ENCODE measurements at places on chromosomes 6 and 20.
A peak's percentile ranks its signal among the peaks of the same experiment; 100 is the strongest.

DNA sequence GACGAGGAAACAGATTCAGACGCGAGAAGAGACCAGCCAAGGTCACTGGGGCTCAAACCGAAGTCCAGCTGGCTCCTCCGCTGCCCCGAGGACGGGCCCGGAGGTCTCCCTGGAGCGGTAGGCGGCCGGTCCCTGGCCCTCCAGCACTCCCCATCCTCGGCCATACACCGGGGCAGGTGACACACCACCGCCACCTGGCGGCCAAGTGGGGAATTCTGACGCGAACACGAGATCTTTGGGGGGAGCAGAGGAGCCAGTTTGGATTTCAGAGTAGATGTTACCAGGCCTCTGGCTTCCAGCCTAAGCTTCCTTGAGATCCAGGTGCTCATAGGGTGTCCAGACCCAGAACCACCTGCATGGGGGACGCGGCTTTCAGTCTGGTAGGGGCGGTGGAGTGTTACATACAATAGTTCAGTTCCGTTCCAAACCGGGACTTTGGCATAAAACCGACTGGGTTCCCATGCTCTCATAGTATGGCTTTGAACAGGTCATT is 16.1 kb downstream of the BPIFB1 start:
- DNase-seq: peak; percentile 60

GRCh38 chr6:168288781-168289570 is 30.6 kb downstream of the DACT2 start:
- DNase-seq: no peak

GRCh38 chr6:147855803-147856482 is 347.5 kb downstream of the SAMD5 start:
- no peak for DNase-seq

DNA sequence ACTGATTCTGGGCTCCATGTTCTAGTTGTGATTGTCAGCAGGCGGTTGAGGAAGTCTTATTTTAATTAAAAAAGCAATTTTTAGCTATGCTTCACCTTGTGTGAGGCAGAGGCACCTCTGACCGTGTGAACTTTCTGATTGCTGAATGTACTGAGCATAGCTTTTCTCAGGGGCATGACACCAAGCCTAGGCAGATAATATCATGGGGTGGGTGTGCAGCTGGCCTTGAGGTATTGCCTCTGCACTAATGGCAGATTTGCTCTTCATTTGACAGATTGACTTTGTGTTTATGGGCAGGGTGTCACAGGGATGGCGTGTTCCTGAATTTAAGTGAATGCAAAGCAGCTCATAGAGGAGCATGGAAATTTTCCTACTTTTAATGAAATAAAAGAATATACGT is 19.6 kb downstream of the CTNNBL1 start:
- DNase-seq: no peak

GRCh38 chr6:35049900-35050756 is 91.0 kb downstream of the TCP11 start:
- no peak for DNase-seq

DNA sequence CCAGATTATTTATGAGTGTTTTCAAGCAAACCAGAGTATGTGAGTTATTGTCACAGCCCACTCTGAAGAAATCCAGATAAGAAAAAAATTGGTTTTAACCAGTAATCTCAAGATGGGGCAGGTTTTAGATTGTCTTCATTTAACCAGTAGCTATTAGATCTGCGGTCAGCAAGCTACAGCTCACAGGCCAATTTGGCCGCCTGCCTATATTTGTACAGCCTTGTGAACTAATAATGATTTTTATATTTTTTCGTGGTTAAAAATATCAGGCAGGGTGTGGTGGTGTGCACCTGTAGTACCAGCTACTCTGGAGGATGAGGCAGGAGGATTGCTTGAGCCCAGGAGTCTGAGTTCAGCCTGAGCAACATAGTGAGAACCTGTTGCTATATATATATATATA is 5.0 kb downstream of the FAM209B start:
- peak; percentile 10 for DNase-seq

DNA sequence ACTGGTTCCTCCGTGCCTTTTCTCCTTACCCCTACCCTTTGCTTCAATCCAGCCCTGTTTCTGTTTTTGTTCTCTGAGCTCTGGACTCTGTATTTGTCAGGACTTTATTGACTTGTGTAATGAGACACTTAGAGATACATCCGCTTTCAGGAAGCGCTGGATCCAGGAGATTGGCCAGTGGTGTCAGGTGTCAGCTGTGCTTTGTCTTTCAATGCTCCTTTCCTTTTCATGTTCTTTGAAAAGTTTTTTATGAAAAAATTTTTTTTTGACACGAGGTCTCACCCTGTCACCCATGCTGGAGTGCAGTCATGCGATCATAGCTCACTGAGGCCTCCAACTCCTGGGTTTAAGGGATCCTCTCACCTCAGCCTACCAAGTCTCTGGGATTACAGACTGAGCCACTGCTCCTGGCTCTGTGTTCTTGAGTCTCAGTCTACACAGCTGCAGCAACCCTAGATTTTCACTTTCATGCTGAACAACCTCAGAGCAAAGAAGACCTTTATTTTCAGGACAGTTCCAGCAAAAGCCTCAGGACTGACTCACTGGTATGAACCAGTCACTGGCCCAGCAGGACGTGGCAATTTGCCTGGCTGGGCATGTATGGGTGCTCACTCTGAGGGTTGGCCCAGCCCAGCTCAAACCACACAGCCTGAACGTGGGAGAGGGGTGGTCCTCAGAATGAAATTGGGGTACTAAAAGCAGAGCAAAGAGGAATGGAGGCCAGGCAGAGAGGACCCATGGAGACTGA is 108.5 kb downstream of the DHX35 start:
- DNase-seq: no peak

- no peak for DNase-seq
These were observed 156.1 kb downstream of the DLL1 start for GRCh38 chr6:170134471-170135440.

GRCh38 chr6:90397929-90398674 is 101.5 kb upstream of the BACH2 start:
- DNase-seq: peak; percentile 54

GRCh38 chr6:112010328-112010727 is 43.6 kb upstream of the CCN6 start:
- DNase-seq: no peak

DNA sequence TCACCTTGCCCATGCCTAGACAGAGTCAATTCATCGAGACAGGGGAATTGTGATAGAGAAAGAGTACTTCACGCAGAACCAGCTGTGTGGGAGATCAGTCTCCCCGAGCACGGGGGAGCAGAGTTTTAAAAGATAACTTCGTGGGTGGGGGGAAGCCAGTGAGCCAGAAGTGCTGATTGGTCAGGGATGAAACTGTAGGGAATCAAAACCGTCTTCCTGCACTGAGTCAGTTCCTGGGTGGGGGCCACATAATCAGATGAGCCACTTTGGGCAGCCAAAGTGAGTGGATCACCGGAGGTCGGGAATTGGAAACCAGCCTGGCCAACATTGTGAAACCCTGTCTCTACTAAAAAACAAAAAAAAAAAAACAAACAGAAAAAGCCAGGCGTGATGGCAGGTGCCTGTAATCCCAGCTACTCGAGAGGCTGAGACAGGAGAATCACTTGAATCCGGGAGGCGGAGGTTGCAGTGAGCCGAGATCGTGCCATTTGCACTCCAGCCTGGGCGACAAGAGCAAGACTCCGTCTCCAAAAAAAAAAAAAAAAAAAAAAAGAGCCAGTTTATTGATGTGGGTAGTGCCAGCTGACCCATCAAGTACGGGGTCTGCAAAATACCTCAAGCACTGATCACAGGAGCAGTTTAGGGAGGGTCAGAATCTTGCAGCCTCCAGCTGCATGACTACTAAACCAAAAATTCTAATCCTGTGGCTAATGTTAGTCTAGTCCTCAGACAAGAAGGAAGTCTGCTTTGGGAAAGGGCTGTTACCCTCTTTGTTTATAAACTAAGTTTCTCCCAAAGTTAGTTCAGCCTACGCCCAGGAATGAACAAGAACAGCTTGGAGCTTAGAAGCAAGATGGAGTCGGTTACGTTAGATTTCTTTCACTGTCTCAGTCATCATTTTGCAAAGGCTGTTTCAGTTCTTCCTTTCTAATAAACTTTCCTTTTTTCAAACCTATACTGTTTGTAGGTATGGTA is 3.9 kb upstream of the TRIM39 start:
- DNase-seq: no peak

GRCh38 chr6:81589465-81590313 is 162.8 kb downstream of the TENT5A start:
- peak; percentile 2 for DNase-seq

DNA sequence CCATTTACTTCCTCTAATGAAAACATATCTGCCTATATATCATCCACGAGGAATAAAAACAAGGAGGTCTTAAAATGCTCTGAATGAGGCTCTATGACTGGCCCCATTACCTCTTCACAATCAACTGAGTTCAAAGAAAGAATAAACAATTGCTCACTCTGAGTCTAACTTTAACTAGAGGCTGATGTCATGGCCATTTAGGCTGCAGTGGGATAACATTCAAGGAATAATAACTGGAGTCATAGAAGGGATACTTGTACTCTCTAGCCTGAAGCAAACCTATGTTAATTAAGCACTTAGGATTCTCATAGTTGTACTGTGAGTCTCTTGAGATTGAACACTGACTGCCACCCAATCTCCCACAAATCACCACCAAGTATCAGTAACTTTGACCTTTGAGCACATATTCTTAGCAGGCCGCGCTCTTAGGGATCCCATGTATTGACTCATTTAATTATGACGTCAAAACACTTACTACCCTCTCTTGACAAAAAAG is 70.2 kb downstream of the PERP start:
- no peak for DNase-seq

DNA sequence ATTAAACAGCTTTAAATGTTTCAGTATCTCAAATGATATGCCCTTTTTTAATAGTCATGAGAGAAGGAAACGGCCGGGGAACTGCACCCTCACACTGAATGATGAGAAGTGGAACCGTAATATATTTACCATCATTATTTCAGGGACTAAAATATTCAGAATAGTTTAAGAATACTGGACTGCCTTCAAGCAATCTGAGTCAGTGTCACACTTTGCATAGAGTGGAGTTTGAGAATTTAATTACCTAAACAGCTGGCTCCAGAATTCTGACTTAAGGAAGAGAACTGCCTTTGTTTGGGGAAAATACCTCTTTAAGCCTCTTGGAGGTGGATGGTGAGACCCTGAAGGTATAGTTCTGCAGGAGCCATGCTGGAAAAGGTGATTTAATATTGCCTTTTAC is 135.9 kb upstream of the EPHA7 start:
- DNase-seq: no peak

DNA sequence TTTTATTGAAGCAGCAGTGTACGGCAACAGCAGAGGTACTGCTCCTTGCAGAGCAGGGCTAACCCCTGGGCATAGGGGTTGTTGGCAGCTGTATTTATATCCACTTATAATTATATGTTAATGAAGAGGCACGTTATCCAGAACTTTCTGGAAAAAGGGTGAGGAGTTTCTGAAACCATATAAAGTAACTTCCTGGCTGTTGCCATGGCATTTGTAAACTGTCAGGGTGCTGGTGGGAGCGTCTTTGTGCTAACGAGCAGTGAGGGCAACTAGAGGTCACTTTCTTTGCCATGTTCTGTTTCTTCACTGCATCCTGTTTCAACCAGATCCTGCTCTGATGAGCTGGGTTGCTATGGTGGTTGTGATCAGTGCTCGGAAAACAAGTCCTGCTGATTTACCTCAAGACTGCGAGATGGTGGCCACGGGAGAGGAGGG is 11.1 kb upstream of the ARFGEF2 start:
- DNase-seq: no peak

DNA sequence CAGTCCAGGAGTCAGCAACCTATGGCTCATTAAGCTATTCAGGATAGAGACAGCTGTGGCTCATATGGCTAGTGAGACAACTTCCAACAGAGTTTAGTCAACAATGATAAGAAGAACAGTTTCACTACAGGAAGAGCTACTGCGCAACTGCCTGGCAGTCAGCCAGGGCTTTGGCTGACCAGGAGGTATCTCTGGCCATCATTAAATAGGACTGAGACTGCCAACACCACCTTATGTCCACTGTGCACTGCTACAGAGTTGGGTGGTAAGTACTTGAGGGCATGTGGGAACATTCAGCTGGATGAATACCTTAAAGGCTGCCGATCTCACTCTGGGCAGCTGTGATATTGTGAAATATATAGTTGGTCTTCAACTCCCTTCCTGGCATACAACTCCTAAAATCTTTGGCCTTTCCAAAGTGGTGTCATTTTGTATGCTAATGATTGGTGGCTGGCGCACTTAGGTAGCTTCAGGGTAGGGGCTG is 52.2 kb upstream of the FAM83C start:
- DNase-seq: no peak

- DNase-seq: no peak
These were observed 19.8 kb upstream of the TGM3 start for GRCh38 chr20:2276015-2276414.

DNA sequence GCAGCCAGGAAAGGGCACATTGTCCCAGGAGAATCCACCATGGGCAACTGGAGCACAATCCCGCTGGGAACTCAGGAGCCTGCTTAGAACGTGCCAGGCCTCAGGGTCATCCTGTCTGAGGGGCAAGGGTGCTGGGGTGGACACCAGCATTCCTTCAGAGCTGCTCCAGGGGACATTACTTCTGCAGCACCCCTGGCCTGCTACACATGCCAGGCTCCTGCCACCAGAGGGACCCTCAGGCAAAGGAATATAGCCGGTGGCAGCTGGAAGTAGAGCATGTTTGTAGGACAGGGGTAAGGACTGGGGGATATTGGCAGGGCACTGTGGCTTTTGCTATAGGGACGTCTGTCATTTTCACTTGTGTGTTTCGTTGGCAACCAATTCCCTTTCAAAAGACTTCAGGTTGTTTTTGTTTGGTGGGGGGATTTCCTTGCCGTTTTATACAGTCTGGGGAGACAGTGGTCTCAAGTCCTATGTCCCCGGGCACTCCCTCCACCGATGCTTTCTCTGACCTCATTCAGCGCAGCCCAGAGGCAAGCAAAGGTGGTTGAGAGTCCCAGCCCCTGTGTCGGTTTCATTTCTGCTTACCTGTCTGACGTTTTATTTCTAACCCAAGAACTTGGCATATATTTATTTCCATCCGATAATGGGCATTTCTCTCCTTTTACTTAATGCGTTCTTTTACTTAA is 130.8 kb downstream of the JPH2 start:
- no peak for DNase-seq

Data from body of pancreas (tissue), 4 donors.